ENCODE measurements at places on chromosomes 5 and 9.

GRCh38 chr9:137492464-137493363 lies 33.6 kb upstream of the NSMF start:
- no peak for DNase-seq

- no peak for DNase-seq
These were observed 15.0 kb upstream of the C5orf58 start for GRCh38 chr5:170217831-170218230.

DNA sequence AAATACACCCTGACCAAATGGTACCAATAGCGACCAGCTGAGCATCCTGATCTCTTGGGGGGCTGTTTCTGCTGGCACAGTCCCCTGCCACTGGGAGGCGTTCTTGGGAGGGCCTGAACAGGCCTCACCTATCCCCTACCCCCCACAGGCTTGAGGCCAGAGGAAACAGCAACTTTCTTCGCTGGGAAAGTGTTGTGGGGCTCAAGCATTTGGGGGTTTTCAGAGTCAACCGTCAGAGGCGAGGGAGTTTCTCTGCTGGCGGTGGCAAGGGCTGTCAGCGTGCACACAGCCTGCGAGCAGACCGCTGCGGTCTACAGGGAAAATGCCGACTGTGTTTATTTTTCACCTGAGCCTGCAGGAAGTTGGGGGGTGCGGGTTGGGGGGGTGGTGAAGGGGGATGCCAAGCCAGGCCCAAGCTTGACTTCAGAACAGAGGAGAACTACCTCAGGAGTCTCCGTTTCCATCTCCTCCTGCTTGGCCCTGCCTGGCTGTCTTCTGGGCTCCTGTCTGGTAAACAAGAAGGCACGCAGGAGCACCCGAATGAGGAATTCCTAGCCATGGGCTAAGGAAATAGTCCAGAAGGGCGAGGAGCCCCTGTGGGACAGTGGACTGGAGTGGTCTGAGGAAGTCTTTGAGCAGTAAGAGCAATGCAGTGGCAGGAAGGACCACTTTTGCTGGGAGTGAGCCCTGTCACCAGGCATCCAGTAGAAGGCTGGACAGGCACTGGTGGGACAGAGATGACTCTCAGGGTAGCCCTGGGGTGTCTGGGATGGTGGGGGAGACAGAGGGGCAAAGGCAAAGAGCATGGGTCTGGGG lies 18.1 kb downstream of the TCF7 start:
- DNase-seq = no peak

GRCh38 chr9:84659773-84660172 lies 9.8 kb upstream of the NTRK2 start:
- no peak for DNase-seq

DNA sequence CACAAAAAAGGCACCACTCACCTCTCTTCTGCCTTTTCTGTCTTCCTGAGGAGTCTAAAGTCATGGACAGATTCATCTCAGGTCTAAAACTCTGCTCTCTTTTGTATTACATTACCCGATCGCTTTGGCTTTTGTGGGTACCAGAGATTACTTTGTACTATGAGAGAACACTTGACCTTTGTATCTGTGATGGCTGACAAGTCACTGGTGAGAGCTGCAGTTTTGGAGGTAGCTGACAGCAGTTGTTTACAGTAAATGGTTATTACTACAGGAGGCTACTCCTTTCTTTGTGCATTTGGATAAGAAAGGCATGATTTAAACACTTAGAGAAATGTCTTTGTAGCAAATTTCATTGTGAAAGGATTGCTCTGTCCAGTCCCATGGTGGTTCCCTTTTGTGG lies 307.3 kb downstream of the FBXL17 start:
- DNase-seq = no peak

DNA sequence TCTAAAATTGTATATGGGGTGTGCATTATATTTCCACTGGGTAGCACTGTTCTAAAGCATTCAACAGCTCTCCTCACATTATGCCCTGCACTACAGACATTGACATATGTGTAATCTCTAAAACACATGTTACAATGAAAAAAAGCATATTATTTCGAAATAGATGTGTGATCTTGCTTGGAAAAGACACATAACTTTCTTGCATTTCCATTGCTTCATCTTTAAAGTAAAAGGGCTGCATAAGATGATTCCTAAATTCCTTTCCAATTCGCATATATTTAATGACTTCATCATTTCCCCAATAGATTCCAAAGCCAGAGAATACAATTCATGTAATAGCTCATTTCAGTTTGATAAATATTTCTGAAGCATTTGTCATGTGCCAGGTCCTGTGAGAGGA lies 566.9 kb downstream of the PDE4D start:
- no peak for DNase-seq

DNA sequence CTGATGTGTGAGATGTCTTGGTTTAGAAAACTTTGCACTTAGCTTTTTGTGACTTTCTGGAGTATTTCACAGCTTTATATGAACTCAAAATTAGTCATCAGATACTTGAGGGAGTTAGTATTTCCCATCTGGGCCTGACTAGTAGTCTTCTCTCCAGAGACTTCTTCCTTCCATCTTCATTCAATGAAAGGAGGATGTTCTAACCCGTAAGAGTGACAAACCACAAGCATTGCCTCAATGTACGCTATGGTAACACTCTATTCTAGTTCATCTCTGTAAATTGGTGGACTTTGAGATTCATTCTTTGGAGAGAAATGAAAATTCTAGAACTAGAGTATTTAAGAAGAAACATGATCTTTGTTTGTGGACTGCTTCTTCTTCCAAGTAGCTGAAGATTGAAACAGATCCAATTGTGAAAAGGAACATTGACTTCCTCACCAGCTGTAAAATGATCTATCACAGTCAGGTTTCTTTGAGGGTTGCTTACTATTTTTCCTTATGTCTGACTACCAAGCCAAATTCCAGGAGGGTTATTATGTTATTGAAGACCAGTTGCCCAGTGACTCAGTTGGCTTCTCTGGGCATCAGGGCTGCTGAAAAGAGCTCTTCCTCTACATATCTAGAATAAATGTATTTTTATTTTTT lies 157.6 kb downstream of the SLC12A2 start:
- no peak for DNase-seq

- no peak for DNase-seq
These were observed 150.3 kb downstream of the CDH18 start for GRCh38 chr5:19837536-19838174.

DNA sequence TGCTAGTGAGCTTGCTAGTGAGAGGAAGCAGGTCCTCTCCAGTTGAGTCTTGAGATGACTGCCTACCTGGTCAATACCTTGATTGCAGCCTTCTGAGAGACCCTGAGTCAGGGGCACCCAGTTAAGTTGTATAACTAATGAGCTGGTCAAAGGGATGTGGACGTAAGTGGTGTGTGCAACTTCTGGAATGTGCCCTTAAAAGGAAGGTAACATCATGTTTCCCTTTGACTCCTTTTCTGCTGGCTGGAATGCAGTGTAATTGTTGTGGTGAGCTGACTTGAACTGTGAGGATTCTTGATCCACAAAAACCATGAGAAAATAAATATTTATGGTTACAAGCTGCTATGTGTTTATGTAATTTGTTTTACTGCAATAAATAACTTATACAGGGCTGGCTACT lies 2.4 kb upstream of the SNX2 start:
- no peak for DNase-seq

GRCh38 chr5:177146891-177147638 lies 13.5 kb downstream of the NSD1 start:
- no peak for DNase-seq

- no peak for DNase-seq
These were observed 245.0 kb upstream of the ACTBL2 start for GRCh38 chr5:57727591-57727990.

DNA sequence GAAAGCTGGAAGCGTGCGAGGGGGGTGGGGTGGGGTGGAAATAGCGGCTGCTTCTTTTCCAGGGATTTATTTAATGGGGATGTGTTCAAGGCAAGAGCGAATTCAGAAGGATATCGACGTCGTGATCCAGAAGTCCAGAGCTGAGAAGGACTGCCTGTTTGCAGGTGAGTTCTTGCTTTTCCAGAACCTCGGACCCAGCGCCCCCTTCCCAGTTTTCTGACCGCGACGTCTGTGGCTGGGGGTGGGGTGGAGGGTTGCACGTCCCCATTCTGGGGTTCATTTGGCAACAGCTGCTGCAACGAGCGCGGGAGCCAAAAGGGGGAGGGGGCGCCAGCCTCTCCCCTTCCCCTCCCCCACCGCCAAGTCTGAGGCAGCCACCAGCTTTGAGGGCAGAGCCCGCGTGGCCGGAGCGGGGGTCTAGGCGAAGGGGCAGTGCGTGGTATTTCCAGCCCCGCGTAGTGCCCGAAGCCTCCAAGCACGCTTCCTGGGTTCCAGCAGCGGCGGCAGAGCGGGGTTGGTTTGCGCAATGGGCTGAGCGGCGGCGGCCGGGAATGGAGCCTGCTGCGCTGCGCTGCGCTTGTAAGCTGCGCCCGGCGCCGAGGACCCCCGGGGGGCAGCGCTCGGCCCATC lies 701 bp downstream of the PARP8 start:
- no peak for DNase-seq

- no peak for DNase-seq
These were observed 13.6 kb upstream of the CLK4 start for GRCh38 chr5:178640331-178641045.

- no peak for DNase-seq
These were observed 30.7 kb downstream of the TERT start for GRCh38 chr5:1264211-1264610.

DNA sequence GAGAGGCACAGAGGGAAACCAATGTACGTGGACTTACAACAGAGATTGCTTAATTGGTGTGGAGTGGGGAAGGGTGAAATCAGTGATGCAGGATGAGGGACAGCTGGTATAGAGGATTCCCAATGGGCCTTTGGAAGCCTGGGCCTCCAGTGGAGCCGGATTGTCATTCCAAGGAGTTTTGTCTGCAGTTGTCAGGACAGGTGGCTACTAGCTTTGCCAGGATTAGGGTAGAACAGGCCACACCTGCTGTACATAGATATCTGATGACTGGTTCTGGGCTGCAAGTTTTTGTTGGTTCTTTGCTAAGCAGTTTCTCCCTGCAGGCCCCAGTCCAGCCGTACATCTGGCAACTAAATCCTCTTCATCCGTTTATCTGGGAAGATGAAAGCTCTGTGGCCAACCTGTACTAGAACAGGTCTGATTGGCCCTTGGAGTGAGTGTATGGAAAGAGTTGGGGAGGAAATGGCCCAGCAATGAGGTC lies 4.2 kb downstream of the SKP2 start:
- DNase-seq = no peak

DNA sequence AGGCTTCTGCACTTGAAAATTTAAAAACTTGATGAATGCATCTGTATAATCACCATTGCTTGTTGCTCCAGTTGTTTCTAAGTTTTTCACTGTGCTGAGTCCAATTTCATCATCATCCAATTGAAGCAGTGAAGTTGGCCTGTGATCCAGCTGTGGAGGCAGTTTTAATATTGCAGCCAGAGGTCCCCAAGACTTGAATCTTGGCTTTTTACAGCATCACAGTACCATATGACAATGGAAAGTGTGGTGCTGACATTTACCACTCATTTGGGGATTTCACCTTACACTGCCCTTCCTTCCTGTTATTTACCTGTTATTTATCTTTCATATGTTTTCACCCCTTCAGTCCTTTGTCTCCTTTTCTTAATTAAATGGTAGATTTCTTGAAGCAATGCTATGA lies 76.2 kb upstream of the SPIN1 start:
- DNase-seq = no peak

- no peak for DNase-seq
These were observed 3.9 kb downstream of the S1PR3 start for GRCh38 chr9:88995200-88995577.

GRCh38 chr9:22049411-22049810 lies 40.3 kb upstream of the CDKN2B start:
- no peak for DNase-seq

DNA sequence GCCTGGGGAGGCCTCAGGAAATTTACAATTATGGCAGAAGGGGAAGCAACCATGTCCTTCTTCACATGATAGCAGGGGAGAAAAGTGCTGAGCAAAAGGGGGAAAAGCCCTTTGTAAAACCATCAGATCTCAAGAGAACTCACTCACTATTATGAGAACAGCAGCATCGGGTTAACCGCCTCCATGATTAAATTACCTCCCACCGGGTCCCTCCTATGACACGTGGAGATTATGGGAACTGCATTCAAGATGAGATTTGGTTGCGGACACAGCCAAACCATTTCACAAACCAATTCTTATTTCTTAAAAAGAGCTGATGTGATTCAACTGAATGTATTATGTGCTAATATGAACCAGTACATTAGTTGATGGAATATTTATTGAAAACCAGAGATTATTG lies 63.9 kb downstream of the PARP8 start:
- DNase-seq = no peak

GRCh38 chr9:123267481-123268198 lies 746 bp downstream of the STRBP start:
- no peak for DNase-seq

DNA sequence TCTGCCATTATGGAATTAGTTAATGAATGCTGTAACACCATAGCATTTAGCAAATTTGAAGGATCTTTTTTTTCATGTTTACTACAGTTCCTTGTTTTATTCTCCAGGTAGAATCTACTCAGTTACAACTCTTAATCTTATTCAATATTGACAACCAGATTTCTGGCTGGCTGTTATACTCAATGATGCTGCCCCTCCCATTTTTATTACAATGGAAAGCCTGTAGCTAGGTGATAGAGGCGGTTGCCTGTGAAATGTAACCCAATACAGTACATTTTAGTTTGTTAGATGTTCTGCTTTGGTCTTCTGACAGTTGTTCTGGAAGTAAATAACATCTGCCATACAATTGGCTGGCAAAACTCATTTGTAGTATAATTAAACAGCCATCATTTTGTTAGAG lies 294.2 kb downstream of the DMRTA1 start:
- no peak for DNase-seq

DNA sequence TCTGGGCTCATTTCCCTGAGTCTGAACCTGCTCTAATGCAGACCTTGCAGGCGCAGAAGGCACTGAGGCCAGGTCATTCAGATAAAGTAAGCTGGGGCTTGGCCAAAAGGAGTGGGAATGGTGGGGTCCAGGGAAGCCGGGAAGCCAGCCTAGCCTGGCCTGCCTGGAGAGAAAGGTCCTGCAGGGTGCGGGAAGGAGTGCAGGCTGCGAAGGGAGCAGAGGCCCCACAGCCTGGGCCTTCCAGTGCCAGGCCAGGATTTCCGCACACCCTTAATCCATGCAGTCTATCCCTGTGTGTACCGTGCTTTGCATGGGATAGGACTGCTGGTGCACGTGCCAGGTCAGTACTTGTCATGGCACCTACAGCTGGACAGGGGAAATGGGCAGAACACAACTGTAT lies 3.6 kb upstream of the STING1 start:
- no peak for DNase-seq

- DNase-seq = peak; percentile 35
These were observed 7.5 kb upstream of the ERAP2 start for GRCh38 chr5:96868603-96869371.

DNA sequence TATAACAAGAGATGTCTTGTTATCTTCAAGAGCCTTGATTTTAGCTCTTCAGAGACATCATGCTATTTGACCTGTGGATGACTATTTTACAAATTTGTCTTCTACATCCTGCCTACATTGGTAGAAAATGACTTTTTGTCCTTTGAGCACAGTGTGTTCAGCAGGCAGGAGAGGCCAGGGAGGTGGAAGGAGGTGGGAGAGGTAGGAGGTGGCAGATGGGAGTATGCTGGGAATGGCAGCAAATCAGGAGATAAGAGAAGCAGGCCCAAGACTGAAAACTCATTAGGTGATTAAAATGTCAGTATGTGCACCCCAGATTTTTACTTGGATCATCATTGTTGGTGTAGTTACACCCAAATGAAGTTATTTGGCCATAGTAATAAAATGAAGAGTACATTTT lies 44.1 kb downstream of the PTPN3 start:
- no peak for DNase-seq
